HT1080 (cell line): ENCODE measurements at places on chromosomes 5 and 9. TPM values are rescaled to one million over a fixed set of nuclear protein-coding genes. Genes with fewer than 3 reads are reported as not detected.

Gene PCDHB15
- total RNA-seq = 0.03 and 0.10 TPM in 2 replicates

Gene WDR5
- 39.7 and 44.4 TPM in 2 replicates for total RNA-seq

DNA sequence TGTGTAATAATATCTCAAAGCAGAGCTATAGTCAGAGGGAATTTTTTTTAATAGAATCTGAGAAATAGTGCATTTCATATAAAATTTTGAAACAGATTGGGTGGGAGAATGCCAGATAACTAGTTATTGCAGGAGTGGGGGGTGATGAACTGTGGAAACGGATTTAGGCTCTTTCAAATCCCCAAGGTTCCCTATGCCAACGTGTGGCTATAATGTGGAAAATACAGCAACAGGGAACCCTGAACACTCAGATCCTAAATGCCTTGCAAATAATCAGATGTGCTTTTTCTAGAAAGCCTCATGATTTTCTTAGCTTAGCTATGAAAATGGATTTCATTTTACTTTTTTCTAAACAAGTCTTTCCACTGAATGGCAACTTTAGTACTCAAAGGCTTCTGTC is 180.5 kb upstream of the DMAC1 start:
- no peak for DNase-seq

Gene SLC22A4
- total RNA-seq = 2.1 and 3.4 TPM in 2 replicates

Gene PCDHGA12
- total RNA-seq = 0.66 and 0.70 TPM in 2 replicates

DNA sequence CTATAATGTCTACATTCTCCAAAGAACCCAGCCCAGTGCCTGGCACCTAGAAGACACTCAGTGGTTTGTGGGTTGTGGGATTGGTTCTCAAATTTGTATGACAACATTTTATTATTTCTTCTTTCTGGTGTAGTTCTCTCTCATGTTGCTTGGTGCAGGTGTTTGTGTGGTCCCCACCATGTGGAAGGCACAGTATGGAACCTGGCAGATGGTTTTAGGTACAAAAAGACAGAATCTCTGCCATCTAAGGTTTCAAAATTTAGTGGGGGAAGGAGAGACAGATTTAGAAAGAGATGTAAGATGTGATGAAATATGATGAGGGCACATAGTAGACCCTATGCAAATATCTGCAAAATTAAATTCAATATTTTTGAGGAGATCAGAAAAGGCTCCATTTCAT is 323.8 kb downstream of the CDK5RAP2 start:
- no peak for DNase-seq
